Ammon's horn (tissue), 1 donor: ENCODE measurements at places on chromosomes 5 and 9.

DNA sequence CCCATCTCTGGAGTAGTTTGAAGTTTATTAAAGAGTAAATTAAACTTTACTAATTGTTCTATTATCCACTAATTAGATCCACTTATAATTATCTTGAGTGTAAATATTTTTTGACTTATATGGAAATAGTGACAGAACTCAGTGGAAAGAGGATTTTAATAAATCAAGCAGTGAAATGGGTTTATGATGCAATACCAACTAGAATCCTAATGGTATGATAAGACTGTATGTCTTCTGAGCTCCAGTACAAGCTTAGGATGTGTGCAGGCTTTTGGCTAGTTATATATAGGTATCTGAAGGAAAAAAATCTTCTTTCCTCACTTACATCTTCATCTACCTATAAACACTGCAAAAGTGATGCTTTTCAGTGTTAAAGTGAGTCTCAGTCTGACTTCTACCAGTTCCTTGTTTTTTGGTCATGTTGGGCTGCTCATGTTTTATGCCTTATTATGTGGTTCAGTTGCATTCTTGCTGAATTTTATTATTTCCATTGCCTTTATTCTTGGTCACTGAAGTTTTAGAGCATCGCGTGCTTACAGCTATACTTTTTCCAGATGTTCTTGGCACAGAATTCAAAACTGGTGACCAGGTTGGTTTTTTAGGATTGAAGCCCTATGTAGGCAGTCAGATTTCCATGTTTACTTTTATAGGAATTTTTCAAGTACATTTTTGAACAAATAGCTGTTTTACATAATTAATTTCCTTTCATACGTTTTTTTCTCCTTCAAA, 30.5 kb downstream of the XRCC4 start:
- DNase-seq = no peak

DNA sequence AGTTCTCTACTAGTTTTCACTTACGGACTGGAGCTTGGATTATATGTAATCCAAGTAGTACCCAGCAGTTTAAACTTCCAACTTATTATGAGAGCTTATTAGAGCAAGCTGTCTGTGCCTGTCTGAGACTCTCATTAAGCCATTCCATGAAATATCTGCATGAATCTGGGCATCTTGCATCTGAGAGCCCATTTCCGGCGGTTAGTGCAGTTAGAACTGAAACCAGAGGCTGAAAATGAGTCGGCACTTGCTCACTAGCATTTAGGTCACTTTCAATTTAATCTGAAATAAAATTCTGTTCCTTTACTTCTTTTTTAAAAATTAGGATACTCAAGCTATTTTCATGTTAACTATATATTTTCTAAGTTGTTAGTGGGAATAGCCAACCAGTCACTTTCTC, 102.2 kb downstream of the MEGF10 start:
- no peak for DNase-seq

GRCh38 chr9:8738945-8739344, 939.4 kb upstream of the DMAC1 start:
- no peak for DNase-seq

DNA sequence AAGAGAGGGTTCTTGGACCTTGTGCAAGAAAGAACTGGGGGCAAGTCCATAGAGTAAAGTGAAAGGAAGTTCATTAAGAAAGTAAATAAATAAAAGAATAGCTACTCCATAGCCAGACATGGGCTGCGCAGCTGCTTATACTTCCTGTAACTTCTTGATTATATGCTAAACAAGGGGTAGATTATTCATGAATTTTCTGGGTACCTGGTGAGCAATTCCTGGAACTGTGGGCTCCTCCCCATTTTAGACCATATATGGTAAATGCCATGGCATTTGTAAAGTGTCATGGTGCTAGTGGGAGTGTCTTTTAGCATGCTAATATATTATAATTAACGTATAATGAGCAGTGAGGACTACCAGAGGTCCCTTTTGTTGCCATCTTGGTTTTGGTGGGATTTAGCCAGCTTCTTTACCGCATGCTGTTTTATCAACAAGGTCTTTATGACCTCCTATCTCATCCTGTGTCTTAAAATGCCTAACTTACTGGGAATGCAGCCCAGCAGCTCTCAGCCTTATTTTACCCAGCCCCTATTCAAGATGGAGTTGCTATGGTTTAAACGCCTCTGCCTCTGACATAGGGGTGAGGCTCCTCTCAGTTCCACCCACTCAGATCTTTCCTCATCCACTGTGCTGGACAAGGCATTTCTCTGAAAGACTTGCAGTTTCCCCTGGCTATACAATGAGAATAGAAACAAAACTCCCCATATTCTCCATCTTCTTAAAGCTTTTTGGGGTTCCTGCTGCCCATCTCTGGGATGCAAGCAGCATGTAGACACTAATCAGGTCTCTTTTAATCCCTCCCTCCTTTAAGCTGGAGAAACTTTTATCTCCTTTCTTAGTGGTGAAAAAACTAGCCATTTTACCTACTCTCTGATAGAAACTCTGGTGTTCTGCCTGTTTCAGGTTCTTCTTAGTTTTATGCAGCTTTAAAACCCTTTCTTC, 91.2 kb downstream of the ARRDC3 start:
- DNase-seq = no peak

GRCh38 chr5:172531704-172532026, 77.3 kb upstream of the SH3PXD2B start:
- no peak for DNase-seq

DNA sequence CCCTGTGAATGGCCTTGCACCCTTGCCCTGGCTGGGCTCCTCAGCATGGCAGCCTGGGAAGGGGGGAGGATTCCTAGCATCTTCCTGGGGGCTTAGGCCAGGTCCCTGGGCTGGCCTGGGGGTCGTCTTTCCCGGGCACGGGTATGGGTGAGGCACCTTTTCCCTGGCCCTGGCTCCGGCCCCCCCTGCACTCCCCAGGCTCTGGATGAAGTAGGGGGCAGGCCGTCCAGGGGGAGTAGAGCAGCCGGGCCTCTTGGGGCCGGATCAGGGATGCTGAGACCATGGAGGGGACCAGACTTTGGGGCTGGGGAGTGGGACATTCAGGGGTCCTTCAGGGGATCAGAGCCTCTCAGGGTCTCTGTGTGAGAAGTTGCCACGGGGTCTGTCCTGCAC, 6.6 kb downstream of the RXRA start:
- no peak for DNase-seq

- no peak for DNase-seq
These were observed 40.0 kb downstream of the MTREX start for GRCh38 chr5:55347786-55348185.

- DNase-seq = no peak
These were observed 148.5 kb upstream of the GRAMD2B start for GRCh38 chr5:126274763-126275125.
